ENCODE measurements at places on chromosomes 5 and 9. TPM values are rescaled to one million over a fixed set of nuclear protein-coding genes. Genes with fewer than 3 reads are reported as not detected.

DNA sequence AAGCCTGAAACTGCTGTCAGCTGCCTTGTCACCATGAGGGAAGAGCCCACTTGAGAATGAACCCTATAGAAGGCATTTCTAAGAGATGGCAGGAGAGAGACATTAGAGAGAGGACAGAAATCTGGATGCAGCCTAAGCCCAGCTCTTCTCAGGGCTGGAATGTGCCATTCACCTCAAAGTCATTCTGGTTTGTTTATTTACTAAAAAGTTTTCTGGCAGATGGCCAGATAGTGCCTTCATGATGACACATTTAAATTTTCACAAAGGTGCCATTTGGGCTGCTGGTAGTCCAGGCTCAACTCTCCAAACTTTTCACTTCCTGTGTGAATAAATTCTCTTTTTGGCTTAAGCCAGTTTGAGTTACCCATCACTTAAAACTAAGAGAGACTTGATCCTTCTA is 144.6 kb upstream of the ZNF366 start:
- H3K36me3 ChIP-seq: no peaks in the 10 kb centered on the region
- H3K27ac ChIP-seq: no peak overlapping the region
- no peak for DNase-seq
- H3K4me3 ChIP-seq: no peak overlapping the region

DNA sequence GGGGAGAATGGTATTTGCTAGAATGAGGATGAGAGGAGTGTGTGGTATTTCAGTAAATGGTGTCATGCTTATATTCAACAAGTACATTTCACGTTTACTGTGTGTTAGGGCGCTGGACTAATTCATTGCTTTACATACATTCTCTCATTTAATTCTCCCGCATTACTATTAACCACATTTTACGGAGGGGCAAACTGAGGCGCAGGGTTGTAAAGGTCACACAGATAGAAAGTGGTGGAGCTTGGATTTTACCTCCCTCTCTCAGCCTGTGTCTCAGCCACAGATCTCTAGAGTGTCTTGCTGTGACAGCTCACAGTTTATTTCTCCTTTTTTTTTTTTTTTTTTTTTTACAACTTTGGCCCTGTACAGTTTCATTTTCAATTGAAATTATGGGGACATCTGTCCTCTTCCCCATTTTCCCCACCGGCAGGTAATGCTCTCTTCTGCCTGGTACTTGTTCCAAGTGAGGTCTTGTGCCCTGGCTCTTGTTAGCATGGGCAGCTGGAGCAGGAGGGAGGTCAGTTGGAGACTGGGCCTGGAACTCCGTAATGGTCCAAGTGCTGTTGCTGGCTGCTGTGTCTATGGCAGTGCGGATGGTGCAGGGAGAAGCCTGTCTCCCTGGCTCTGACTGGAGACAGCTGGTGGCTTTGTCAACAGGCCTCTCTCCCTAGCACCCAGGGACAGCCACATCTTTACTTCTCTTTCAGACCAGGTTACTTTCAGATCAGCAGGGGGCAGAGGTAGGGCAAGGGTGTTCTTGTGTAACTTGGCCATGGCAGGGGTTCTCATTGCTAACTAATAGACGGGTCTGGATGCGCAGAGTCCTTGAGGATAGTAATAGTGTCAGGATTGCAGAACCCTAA is 20.5 kb upstream of the NDST1 start:
- no peak for DNase-seq
- H3K4me3 ChIP-seq: peak overlapping the region; percentile 98
- peaks cover 58% of the 10 kb centered on the region for H3K4me1 ChIP-seq
- H3K27ac ChIP-seq: peak overlapping the region; percentile 97

DNA sequence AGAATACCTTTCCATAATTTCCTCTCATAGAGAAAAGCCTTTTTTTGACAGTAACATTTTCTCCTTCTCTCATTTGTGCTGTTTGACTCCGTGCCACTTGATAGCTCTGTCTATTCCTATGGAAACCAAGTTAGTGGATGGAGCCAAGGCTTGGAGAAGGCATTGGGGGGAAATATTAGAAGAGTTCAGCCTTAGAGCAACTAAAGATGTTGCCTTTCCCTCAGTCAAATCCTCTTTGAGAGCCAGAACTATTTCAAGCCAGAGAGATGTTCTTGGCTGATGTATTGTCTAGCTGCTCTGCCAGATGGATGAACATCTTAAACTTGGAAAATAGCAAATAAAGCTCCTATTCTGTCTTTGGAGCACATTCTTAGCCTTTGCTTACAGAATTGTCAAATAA is 112.4 kb downstream of the INVS start:
- H3K27me3 ChIP-seq: no peaks in the 10 kb centered on the region
- H3K27ac ChIP-seq: no peak overlapping the region
- no peak for DNase-seq
- H3K4me1 ChIP-seq: no peaks in the 10 kb centered on the region
- no peak overlapping the region for H3K4me3 ChIP-seq

GRCh38 chr5:139473565-139473964 is 2.8 kb downstream of the SMIM33 start:
- no peaks in the 10 kb centered on the region for H3K4me1 ChIP-seq
- no peak for DNase-seq
- H3K27ac ChIP-seq: peak overlapping the region; percentile 65
- H3K36me3 ChIP-seq: peaks cover 39% of the 10 kb centered on the region

- peak overlapping the region; percentile 81 for H3K4me3 ChIP-seq
- peak overlapping the region; percentile 98 for H3K27ac ChIP-seq
- H3K4me1 ChIP-seq: peaks cover 15% of the 10 kb centered on the region
- H3K27me3 ChIP-seq: no peaks in the 10 kb centered on the region
- DNase-seq: no peak
Observed at GRCh38 chr9:86282979-86283535, 719 bp upstream of the ISCA1 start.

Gene TXNDC8
- total RNA-seq: not detected

Gene GPR151
- total RNA-seq: not detected

Gene SNAPC3
- total RNA-seq: 8.8 TPM

All from ascending aorta (tissue), 2 donors.